Activated CD4-positive, CD25-positive, alpha-beta regulatory T cell treated with anti-CD3 and anti-CD28 coated beads, Interleukin-2, amount 50 U/mL, for 72 hours (primary cell): ENCODE measurements at places on chromosomes 3 and 15.
A peak's percentile ranks its signal among the peaks of the same experiment; 100 is the strongest.

- peak; percentile 42 for DNase-seq
Observed at GRCh38 chr3:66276705-66277274, 56.0 kb downstream of the SLC25A26 start.

- DNase-seq, result no peak
Observed at GRCh38 chr3:54188176-54188791, 65.9 kb downstream of the CACNA2D3 start.

- DNase-seq, result no peak
Observed at GRCh38 chr3:45440131-45440530, 51.8 kb downstream of the LARS2 start.

DNA sequence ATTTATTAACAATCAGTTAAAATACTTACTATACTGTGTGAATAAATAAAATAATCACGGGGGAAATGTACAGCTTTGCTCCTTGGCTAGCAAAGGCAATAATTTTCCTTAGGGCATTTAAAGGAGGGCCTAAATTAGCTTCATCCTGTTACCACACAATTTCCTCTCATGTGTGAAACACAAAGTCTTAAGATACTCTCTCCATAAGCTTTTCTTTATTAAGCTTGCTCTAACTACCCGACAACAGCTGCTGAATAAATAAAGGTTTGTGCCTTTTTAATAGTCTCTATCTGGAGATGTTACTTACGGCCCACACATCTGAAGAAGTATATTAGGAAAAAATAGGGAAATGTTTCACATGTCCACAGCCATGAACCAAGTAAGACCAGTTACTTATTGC lies 29.7 kb downstream of the ZNF106 start:
- DNase-seq, result no peak

GRCh38 chr3:44509393-44509921 lies 32.0 kb upstream of the ZNF445 start:
- no peak for DNase-seq

DNA sequence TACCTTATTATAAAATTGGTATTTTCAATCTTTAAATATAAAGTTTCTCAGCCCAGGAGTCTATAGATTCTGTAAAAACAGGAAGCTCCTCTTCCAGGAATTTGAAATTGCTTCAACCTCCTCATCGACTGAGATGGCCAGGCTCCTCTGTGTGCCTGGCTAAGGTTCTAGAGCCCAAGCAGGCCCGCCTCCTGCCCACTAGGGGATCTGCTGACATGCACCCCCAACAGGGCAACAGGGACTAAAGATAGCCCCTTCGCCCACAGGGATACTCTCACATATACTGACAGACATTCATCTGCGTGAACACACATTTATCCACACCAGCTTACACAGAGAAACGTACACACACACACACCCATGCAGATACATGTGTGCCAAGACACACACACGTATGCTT lies 183.1 kb upstream of the TLE3 start:
- no peak for DNase-seq

- no peak for DNase-seq
Observed at GRCh38 chr3:62323241-62323640, 50.1 kb downstream of the FEZF2 start.

DNA sequence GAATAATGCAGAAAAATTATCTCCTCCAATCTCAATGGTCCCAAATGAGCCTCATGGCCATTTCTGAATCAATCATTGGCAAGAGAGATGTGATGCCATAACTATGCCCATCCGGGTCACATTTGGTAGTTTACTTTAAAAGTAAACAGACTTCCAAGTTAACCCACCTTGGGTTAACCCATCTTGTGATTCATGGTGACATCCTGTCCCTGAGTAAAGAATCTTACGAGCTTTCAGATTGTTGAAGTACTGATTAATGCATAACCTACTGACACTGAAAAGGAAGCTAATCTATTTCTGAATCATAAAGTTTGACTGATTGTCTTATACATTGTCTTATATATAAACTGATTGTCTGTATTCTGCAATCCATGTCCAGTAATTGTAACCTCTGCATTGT lies 467.2 kb upstream of the AGTR1 start:
- DNase-seq, result no peak

DNA sequence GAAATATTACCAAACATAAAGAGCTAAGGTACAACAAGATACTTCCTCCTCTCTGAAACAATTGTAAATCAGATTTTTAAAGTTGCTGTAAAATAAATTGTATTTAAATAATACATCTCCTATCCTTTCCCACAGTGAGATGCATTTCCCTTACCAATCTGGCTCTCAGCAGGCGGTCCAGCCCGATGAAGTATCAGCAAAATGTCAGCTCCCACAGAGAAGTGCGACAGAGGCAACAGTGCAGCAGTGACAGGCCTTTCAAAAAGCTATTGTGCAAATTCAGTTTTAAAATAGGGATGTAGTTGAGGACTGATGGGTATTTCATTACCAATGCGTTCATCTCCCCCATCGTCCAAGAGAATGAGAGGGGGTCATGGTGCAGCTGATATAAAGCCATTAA lies 733.2 kb upstream of the GOLIM4 start:
- no peak for DNase-seq

DNA sequence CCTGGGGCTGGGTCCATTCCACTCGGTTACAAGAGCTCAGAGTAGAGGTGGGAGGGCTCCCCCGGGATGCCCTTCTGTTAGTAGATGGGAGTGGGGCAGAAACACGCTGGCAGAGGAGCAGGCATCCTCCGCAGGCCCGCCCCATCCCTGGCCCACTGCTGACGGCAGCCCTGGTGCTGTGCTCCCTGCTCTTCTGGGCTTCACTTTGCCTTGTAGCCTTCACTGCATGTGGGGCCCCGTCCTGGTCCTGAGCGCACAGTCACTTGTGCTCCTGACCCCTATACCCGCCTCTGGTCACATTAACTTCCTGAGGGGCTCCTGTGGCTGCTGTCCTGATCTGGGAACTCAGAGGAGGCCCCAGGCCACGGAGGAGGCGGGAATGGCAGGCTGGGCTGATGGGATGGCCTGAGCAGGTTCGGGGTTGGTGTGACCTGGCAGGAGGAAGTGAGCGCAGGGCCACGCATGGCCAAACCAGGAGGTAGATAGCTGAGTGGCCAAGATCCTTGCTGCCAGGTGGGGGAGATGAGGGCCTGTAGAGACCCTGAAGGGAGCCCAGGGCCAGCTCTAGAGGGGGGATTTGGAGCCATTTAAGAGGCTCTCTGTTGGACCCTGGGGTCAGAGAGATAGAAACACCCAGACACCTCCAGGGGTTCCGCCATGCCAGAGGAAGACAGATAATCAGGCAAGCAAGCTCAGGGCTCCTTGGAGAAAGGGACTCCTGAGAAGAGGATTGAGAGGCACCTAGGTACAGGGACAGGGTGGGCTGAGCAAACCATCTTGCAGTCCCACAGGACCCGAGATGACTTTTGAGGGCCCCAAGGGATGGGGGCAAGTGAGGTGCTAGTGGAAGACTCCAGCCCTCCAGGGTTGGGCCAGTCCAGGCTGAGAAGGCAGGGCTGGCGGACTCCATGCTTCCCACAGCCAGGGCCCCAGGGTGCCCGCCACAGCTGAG lies 92.2 kb upstream of the PRR23E start:
- no peak for DNase-seq

GRCh38 chr3:180548050-180548449 lies 53.9 kb upstream of the TTC14 start:
- no peak for DNase-seq

GRCh38 chr15:65390447-65390846 lies 12.6 kb upstream of the IGDCC3 start:
- DNase-seq, result no peak

DNA sequence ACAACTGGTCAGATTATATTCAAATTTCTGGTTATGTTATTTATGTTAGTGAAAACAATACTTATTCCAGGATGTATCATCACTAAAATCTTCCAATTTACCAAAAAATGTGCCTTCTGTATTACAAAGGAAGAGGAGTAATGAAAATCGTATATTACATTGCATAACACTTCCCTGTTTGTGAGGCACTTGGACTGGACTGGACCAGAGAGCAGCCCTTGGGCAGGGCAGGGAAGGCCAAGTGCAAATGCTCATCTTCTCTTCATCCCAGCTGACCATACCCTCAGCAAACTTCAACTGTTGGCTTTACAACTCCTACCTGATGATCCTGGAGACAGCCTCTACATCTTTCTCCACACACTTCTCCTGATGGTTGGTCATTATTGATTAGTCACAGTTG lies 285.7 kb upstream of the MME start:
- no peak for DNase-seq

DNA sequence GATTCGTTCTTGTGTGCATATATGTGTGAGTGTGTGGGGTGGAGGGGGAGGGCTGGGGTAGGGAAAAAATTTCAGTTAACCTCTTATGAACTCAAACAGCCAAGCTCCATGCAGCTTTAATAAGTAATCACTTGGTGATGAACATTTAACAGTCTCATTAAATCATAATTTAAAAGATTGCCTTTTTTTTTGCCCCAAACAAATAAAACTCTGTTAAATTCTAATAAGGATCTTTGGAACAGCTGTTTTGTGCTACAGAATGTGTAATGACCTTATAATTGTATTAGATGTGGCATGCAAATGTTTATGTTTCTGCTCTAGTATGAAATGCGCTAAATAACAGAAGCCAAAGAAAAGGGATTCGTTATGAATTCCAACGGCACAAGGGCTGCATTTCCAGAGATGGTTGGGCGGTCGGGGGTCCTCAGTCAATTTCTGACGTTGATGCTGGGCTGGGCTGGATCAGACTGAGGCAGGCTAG lies 80.0 kb upstream of the RORA start:
- no peak for DNase-seq

- DNase-seq, result no peak
Observed at GRCh38 chr15:50067254-50067653, 51.8 kb downstream of the ATP8B4 start.

DNA sequence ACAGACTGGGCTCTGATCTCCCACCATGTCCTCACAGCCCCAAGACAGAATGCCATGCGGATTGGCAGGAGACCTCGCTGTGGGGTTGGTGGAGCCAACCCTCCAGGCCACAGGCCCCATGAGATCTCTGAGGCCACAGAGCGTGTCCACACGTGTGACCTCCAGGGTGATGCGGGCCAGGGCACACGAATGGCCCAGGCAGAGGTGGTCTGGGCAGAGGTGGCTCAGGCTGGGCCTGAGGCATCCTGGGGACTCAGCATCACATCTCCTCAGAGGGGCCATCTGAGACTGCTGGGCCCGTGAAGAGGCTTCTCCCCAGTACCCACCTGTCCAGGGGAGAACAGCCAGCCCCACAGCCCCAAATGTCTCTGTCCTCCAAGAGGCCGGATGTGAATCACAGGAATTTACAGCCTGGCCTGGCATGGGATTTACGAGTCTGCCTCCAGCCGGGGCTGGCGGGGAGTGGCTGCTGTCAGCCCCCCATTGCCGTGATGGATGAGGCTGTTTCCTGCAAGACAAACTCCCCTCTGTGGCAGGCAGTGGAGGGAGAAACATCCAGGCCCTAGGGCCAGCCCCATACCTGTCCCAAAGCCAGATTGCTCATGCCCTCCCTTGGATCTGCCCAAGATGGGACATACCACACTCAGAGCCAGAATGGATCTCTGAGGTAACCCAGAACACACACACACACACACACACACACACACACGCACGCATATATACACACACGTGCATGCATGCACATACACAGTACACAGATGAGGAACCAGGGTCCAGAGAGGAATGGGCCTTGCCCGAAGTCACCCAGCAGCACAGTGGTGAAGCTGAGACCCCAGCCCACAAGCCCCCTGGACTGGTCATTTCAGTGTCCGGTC lies 208.3 kb downstream of the TBC1D2B start:
- no peak for DNase-seq

DNA sequence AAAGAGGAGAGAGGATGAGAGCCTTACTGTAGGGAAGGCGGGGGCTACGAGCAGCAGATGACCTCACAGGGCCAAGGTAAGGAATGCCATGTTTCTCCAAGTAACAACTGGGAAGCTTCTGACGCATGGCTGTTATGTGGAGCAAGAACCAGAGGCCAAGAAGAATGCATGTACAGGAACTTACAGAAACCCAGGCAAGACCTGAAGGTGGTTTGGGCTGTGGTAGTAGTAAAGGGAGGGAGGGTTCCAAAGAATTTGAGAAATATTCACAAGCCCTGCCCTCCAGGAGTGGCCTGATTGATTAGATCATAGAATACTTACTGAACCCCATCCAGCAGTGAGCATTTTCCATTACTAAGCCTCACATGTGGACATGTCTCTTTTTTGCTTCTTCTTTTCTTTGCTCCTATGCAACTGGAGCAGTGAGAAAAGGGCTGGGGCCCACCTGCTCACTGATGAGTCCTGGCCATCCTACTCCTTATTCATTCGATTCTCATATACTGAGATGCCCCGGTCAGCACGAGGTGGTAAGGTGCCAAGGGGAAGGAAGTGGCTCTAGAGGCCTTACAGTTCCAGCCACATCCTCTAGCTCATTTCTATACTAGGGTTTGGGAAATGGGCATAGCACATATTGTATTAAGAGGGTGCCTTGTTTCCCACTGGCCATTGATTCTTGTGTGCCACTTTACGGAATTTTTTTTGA lies 8.3 kb upstream of the SLC12A8 start:
- no peak for DNase-seq

DNA sequence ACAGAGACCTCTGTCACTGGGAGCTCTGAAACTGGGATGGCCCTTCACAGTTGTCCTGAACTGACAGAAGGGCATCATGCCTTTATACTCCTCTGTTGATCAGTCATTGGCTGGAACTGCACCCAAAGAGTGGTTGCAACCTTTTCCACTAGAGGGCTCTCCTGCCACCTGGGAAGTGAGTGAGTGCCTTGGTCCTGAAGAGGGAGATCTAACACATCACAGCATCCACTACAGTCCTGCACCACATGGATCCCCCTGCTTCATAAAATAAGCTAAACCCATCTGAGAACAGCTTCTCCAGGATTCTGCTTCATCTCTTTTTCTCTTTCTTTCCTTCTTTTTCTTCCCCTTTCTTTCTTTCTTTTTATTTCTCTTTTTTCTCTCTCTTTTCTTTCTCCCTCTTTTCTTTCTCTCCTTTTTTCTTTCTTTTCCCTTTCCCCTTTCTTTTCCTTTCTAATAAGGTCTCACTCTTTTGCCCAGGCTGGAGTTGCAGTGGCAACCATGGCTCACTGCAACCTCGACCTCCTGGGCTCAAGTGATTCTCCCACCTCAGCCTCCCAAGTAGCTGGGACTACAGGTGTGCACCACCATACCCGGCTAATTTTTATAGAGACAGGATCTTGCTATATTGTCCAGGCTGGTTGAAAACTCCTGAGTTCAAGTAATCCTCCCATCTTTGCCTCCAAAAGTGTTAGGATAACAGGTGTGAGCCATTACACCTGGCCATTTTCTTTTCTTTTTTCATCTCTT lies 42.8 kb upstream of the RAF1 start:
- DNase-seq, result peak; percentile 39
